ENCODE measurements at places on chromosomes 1 and 21.

DNA sequence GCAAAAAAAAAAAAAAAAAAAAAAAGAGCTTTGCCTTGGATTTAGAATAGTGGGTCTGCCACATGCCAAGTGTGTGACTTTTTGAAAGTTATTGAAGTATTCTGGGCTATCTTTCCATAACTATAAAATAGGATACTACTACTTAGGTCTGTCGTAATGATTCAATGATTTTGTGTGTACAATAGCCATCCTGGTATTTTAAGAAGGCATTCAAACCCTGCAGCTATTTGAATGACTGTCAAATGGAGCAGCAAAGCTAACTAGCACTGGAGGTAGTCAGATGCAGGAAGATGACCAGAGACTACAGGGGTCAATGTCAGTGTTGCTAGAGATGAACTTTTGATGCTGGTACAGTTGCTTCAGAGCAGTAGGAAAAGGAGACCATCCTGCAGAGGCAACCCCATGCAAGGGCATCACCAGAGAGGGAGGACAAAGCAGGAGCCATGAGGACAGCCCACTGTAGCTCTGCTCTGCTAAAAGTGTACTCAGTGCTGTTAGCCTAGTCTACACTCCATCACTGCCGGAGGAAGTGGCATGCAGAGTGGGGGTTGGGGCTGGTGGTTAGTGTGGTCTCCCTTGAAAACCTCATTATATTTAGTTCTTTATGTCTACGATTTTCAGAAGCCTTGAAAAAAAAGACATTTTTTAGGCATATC lies 29.0 kb downstream of the DUSP10 start:
- DNase-seq = peak; percentile 70

- DNase-seq = no peak
Observed at GRCh38 chr1:153348511-153349362, at the start of gene PGLYRP4. Gene PGLYRP4, minus strand, starts transcription at chr1:153348841. Its CDS starts 909 bp downstream, at chr1:153347932.

DNA sequence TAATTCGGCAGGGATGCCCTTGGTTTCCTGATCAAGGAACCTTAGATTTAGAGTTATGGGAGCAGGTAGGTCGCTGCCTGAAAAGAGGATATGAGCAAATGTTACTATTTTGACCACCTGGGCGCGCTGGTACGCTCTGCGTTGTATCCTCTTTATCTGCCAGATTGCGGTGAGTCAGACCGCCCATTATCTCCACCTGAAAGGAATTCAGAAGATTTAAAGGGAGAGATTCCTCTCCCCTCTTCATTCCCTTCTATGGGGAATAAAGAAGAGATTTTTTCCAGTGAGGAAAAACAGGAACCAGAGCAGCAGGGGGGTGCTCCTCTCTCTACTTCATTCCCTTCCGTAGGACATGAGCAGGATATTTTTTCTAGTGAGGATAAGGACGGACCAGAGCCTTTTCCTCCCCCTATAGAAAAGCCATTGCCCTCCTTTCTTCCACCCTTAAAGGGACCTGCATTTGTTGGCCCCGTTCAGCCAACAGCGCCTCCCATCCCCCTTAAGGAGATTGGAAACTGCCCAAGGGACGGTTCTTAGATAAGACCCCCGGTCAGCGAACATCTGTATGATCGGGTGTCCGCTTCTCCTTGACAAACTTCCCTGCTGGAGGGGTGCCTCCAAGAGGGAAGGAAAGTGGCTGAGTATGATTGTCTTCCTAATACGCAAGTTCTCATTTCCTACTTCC lies 34.1 kb downstream of the CLCA1 start:
- no peak for DNase-seq

DNA sequence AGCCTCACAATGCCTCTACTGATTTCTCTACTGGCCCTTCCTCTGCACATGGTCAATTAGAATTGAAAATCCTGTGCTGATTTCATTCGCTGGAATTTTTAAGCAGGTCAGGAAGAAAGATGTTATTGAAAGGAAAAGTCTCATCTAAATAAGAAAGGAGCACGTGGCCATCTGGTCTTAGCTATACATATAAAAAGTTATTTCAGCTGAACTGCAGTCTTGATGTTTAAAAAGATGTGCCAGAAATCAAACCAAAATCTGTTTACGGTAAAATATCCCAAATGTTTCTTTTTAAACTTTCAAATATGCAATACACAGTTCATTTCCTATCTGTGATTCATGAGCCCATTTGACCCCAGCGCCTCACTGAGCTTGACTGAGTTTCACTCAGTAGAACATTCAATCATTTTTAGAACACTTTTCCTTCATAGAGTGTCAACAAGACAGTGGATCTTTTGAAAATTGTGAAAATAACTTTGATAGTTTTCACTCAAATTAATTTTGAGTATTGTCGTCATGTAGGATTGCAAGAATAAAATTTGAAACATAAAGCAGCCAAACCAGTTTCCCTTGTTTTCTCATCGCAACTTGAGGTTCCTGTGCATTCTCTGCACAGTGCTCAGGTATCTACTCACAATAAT lies 293.6 kb downstream of the PTPRC start:
- no peak for DNase-seq

DNA sequence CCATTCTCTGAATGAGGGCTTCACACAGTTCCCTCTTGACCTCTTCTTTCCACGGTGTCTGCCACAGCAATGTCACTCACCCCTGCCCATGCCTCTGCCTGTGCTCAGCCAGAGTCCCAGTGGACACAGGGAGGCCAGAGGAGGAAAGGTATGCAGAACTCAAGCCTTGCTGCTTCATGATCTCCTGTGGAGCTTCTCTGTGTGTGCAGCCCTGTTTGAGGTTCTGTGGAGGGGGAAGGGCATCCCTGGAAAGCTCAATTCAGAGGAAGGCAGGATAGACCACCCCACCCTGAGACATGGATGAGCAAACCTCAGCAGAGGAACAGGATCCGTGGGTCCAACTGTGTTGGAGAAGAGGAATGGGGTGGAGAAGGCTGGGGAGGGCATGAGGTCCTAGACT lies 2.0 kb downstream of the HCN3 start:
- no peak for DNase-seq

All from activated CD8-positive, alpha-beta memory T cell treated with anti-CD3 and anti-CD28 coated beads for 4 hours (primary cell).